ENCODE measurements at places on chromosomes 6 and 20.

DNA sequence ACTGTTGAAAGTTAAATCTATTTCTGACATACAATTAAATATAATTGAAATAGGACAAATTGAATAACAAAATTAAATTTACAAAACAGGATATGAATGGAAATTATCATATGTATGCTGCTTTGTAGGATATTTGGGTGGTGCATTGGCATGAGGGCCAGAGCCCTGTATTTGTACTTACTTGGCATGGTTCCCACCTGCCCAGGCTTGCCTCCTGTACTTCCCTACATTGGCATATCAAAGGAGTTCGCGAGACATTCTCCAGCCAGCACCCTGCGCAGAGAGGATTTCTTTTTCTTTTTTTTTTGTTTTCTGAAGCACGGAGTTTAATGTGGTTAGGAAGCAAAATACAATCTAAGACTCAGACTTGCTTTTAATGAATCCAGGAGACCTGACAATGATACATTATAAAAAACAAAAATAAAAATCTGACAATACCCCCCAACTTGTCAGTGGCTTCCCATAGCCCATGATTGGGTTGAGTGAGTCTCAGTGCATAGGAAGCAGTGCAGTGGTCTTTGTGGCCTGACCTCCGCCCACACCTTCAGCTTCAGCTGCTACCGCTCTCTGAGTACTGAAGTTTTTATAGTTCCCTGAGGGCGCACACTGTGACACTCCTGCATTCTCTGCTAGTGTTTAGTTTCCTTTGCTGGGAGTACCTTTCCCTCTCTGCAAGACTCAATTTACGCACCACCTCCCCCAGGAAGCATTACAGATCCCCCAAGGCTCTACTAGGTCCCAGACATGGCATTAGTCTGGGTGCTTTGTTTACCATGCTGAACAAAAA is 440.8 kb downstream of the UTRN start:
- DNase-seq, result no peak

- no peak for DNase-seq
These were observed 73.2 kb downstream of the VEGFA start for GRCh38 chr6:43843097-43843645.

DNA sequence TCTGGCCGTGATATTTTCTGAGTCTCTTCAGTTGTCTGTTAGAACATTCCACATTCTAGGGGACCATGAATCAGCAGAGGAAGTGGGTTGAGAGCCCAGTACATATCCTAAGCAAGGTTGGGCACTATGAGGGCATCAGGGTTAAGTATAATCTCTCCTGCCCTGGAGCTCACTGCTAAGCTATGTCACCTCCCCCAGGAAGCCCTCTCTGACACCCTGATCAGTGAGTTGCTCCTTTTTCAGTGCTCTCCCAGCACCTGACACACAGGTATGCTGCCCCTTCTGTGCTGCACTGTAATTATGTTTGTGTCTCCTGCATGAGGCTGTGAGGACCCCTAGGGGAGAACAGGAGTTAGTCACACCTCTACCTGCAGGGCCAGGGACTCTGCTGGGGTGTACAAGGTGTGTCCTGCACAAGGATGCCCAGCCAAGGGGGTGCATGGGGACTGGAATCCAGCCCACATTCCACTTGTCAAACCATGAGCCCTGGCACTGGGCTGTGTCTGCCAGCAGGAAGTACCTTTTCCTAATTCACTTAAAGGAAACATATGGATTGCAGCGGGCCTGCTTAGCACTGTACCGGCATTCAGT is 3.9 kb downstream of the RAB44 start:
- DNase-seq, result no peak

GRCh38 chr6:83472767-83473166 is 39.6 kb upstream of the PRSS35 start:
- no peak for DNase-seq

- DNase-seq, result no peak
These were observed 4.0 kb downstream of the SOD2 start for GRCh38 chr6:159689001-159689400.

- DNase-seq, result no peak
These were observed 5.1 kb downstream of the SOX4 start for GRCh38 chr6:21598674-21599023.

- peak; percentile 91 for DNase-seq
These were observed 7.6 kb upstream of the RNF114 start for GRCh38 chr20:49928411-49929141.

GRCh38 chr6:158666628-158667359 is 16.9 kb downstream of the SYTL3 start:
- DNase-seq, result no peak

GRCh38 chr20:60903325-60903971 is 348.6 kb upstream of the CDH4 start:
- no peak for DNase-seq

DNA sequence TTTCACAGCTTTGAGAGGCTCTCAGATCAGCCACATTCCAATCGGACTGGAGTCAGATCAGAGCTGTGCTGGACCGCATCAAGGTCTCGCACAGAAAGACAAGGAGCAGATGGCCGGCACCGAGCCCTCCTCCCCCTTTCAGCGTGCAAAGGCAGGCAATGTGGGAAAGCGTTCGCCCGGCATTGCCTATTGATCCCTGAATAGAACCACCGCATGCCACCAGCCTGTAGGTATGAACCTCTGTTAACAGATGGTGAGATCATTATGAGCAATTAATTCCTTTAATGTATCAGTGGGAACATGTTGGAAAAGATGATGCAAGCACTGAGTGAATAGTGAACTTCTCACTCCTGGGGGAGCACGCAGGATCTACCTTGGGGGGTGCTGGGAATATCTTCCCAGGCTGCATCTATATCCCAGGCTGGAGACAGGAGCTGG is 117.5 kb upstream of the ID4 start:
- no peak for DNase-seq

DNA sequence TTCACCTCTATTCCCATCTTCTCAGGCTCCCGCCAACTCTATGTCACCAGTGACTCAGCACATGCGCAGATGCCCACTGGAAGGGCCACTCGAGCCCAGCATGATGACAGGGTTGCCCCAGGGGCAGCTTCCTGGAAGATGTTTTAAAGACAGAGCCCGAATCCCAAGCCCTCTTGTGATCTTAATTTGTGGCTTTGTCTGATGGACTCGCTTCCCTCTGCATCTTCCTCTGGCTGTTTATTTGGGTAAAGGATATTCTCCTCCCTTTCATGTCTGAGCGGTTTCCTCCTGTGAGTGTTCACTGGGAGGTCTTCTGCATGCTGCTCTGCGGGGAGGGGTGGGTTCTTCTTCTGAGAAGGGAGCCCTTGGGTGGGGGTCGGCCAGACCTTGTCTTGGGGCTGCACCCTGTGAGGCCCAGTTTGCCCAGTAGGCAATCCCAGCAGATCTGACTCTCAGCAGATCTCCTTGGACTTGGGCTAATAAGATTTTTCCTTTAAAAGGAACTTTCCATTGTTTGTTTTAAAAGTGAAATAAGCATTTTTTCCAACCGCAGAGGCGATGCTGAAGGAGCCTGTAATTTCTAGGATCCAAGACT is 401.0 kb downstream of the CDC5L start:
- no peak for DNase-seq

- DNase-seq, result no peak
These were observed 18.3 kb downstream of the SERPINB9 start for GRCh38 chr6:2884804-2885203.

- no peak for DNase-seq
These were observed 16.6 kb downstream of the B4GALT5 start for GRCh38 chr20:49697071-49697470.

GRCh38 chr20:17635332-17636244 is 46.5 kb downstream of the RRBP1 start:
- DNase-seq, result no peak

GRCh38 chr6:50076431-50076830 is 26.7 kb upstream of the DEFB112 start:
- no peak for DNase-seq

- no peak for DNase-seq
These were observed 1.6 kb downstream of the DBNDD2 start for GRCh38 chr20:45409521-45410272.

- DNase-seq, result no peak
These were observed 201.2 kb downstream of the THBS2 start for GRCh38 chr6:169052462-169052861.

GRCh38 chr6:34834789-34835518 is 43.1 kb downstream of the BLTP3A start:
- DNase-seq, result no peak

DNA sequence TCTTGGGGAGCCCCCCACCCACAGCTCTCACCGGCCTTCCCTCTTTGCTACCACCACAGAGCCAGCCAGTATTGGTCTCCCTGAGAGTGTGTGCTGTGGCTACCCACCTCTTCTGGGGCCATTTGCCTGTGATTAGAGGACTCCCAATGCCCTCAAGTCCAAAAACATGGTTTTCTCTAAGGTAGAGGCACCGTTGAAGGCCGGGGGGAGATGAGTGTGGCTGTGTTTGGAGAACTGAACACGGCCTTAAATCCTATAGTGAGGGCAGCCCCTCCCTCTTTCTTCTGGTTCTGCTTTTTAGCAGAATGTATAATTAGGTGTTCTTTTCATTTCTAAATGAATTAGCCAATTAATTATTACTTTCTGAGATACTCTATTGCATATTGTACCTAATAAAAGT is 2.5 kb downstream of the CCR6 start:
- no peak for DNase-seq

DNA sequence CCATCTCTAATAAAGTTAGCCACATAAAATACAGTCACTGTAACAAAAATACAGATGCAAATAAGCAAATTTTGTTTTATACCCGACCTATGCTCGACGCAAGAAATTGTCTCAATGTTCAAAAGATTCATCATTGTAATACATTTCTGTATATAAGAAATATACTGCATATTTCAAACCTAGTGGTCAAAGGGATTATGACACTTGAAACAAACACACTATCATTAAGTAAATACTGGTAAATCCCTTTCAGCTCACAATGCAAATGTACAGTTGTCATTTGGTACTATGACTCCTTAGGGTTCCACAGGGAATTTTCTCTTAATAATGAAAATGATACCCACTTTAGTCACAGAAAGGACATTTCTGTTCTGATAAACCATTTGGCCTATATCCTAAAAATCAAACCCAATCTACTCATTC is 2.2 kb downstream of the HIVEP2 start:
- no peak for DNase-seq

DNA sequence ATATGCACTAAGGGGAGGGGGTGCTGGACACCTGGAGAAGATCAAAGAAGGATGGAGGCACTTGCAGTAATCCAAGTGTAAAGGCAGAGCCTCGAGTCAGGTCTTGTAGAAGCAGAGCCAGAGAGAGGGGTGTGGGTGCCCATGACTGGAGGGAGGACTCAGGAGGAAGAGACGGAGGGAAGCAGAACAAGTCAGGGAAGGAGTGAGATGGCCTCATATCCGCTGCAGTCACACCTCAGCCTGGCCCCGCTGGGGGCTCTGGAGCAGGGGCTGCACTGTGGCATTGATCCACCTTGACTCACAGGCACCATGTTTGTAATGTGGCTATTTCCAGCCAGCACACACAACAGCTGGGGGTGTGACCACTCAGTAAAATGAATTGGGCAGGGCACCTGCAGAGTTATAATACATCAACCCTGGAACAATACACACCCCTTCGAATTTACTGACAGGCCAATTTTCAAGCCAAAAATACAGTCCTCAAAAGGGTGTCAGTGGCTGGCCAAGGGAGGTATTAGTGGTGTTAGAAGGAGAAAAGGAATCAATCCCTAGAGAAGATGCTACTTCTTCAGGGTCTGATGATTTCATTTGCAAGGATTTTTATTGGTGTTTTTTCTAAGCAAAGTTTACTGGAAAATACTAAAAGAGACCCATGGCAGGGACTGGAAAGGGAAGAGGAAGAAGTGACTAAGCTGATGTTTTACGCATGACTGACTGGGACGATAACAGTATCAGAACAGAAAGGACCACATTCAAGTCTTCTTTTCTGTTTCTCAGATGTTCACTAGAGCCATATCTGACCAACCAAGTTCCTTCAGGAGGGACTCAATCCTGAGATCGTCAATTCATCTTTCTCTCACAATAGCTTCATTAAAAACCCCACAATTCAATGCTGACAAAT is 18.9 kb upstream of the NXT1 start:
- DNase-seq, result no peak

- no peak for DNase-seq
These were observed 1.7 kb downstream of the SHLD1 start for GRCh38 chr20:5751856-5752255.

DNA sequence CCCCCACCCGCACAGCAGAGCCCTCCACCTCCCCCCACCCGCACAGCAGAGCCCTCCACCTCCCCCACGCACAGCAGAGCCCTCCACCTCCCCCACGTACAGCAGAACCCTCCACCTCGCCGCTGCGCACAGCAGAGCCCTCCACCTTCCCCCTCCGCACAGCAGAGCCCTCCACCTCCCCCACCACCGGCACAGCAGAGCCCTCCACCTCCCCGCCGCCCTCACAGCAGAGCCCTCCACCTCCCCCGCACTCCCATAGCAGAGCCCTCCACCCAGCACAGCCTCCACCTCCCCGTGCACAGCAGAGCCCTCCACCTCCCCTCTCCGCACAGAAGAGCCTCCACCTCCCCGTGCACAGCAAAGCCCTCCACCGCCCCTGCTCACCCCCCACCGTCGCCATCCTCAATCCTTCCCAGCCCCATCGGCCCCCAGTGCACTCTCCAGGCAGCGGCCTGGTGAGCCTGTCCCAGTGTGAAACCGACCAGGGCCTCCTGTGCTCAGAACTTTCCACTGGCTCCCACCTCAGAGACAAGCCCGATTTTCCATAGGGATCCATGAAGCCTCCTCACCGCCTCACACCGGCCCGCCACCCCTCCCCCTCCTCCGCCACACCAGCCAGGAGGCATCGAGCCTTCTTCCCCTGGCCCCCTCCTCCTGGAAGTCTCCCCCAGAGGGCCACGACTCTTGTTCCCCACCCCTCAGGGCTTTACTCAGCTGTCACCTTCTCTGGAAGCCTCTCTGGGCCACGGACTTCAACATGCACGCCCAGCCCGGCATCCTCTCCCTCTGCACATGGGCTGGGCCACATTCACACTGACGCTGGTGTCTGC is 347.1 kb downstream of the ZFAND3 start:
- no peak for DNase-seq

GRCh38 chr20:3932681-3933080 is 43.5 kb downstream of the PANK2 start:
- no peak for DNase-seq

GRCh38 chr6:93040375-93040774 is 379.0 kb downstream of the EPHA7 start:
- no peak for DNase-seq

- no peak for DNase-seq
These were observed 192.0 kb downstream of the OGFRL1 start for GRCh38 chr6:71480577-71480976.

All from ascending aorta (tissue), 2 donors.